ENCODE measurements at places on chromosomes 7 and 10.

DNA sequence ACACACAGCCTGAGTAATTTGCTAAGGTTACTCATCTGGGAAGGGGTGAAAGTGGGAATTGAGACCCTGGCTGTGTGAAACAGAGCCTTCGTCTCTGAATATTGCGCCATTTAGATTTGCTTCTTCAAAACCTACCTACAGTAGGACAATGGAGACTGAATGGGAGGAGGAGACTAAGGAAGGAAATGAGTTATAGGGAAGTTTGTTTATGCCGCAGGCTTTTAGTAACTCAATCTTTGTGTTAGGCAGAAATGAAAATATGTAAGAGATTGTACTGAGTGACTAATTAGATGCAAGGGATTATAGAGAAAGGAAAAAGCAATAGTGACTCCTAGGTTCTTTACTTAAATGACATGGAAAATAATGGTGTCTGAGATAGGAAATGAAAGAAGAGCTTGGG, 80.2 kb downstream of the KCND2 start:
- no peak for DNase-seq

GRCh38 chr7:77752016-77752415, 46.2 kb downstream of the TMEM60 start:
- DNase-seq, result no peak

DNA sequence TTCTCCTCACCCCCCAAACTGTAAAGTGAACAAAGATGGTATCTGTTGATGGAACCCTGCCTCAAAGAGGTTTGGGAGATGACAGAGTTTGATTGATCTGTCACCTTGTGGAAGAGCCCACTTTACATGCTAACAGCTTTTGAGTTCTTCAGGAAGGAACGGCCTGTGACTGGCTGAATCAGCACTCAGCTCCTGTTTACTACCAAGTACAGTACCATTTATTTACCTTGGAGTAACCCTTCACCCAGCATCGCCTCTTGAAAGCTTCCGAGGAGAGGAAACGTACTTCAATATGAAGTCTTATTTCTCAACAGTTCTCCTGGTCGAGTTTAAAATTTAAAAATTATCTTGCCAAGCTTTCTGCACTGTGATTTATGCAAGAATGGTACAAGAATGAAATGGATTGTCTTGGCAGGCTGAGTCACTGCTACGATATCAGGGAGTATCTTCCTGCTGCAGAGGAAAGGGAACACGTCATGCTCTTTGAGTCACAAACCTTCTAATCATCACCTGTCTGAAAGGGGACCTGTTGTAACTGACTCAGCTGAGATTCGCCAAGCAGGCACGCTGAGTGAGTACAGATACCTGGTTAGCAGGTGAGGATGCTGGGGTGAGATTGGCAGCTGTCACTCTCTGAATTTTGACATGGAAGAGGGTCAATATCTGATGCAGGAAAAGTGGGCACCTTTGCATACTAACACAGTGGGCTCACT, 30.1 kb downstream of the KLF6 start:
- no peak for DNase-seq

GRCh38 chr10:8136736-8137135, 82.2 kb downstream of the GATA3 start:
- no peak for DNase-seq

DNA sequence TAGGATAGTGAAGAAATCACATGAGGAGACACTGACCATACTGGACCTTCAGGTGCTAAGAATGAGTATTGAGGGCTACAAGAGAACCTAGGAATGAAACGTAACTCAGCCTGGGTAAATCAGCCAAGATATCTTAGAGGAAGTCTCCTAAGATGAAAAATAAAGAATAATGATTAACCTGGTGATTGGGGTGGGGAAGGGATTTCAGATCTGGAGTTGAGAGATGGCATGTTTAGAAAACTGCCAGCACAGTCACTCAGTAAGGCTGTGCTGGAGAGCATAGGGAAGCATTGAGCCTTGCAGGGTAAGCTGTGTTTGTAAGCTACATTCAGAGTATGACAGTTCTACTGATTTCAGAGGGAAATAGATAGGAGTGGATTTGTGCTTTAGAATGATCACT, 1.9 kb upstream of the MALRD1 start:
- DNase-seq, result no peak

- DNase-seq, result no peak
Observed at GRCh38 chr10:37640301-37640700, 217.1 kb downstream of the ZNF248 start.

- DNase-seq, result no peak
Observed at GRCh38 chr7:79199266-79199665, 254.2 kb downstream of the MAGI2 start.

DNA sequence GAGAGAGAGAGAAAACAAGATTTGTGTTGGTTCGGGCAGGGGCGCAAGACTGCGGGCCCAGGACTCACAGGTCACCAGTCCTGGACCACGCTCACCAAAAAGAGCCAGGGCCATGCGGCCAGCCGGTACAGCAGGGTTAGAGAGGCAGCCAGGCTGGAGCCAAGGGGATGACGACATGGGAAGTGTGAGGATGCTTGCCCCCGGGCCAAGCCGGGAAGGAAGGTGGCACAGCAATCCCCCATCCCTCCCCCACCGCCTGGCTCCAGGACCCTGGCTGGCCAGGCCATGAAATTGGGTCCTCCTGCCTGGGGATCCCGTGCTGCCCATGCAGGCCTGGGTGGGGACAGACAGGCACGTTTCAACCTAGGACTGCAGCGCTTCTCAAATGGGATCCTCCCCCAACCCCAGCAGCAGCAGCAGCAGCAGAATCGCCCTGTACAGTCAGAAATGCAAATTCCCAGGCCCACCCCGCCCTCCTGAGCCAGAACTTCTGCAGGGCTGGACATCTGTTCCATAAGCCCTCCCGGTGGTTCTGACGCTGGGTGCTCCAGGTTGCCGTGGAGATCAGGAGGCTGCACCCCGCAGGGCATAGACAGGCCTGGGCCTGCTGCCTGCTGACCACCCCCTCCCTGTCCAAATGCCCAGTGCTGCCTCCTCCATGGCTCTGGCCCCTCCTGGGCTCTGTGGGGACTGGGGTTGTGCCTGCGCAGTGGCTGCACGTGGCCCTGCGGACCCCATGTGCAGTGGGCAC, 35.0 kb downstream of the YKT6 start:
- no peak for DNase-seq

- DNase-seq, result no peak
Observed at GRCh38 chr7:92681633-92682032, 91.4 kb upstream of the FAM133B start.

DNA sequence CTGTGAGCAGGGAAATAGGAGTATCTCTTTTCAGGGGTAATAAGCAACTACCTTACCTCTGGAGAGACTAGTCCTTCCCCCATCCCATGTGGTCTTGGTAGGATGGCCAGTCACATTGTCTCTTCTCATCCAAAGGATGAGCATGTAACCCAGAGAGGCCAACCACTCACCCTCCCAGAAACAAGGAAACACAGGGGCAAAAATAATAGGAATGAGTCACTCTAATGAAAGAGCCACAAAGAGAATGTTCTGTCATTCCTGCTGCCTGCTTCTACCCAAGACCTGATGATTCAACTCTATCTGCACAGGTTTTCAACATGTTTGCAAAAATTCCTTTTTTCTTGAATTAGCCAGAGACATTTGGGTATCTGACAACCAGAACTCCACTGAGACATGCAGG, 99.3 kb upstream of the NFE2L3 start:
- no peak for DNase-seq

GRCh38 chr10:79286318-79286951, 60.8 kb upstream of the PPIF start:
- peak; percentile 91 for DNase-seq

DNA sequence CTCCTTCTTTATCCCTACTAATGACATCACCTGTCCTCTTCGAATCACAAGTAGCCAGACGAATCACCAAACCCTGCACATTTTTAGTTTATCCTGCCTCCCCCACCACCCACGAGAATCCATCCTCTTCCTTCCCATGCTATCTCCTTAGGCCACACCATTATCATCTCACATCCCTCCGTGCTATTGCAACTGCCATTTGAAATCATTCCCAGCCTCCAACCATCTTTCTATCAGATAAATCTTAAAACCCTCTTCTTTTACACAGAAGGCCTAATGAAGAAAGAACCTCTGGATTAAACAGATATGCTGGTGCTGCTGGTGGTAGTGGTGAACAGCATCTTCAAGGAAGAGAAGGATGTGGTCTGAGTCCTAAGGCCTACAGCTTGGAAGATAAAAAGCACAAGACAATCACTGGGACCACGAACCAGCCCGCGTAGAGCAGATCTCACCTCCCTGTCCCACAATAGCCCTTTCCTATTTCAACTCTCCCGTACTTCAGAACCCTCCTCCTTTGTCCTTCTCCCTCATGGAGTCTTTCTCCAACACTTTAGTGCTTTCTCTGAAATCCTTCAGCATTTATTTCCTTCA, 403.1 kb downstream of the SFMBT2 start:
- DNase-seq, result no peak

DNA sequence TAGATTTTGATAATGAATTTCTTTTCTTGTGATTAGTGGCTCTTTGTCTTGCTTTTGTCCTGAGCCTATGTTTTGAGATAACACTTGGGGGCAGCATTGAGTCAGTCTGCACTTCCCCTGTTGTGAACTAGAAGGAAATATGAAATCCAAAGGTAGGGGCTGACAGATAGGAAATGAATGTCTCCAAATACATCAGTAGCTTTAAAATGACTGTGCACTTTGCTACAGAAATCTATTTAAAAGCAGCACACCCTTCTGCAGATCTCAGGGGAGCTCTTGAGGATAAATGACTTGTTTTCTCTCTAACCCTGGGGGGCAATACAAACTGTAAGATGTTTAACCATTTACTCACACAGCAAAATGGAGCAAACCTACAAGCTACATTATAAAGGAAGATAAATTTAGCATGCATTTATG, 176.0 kb upstream of the MYO3A start:
- DNase-seq, result no peak

DNA sequence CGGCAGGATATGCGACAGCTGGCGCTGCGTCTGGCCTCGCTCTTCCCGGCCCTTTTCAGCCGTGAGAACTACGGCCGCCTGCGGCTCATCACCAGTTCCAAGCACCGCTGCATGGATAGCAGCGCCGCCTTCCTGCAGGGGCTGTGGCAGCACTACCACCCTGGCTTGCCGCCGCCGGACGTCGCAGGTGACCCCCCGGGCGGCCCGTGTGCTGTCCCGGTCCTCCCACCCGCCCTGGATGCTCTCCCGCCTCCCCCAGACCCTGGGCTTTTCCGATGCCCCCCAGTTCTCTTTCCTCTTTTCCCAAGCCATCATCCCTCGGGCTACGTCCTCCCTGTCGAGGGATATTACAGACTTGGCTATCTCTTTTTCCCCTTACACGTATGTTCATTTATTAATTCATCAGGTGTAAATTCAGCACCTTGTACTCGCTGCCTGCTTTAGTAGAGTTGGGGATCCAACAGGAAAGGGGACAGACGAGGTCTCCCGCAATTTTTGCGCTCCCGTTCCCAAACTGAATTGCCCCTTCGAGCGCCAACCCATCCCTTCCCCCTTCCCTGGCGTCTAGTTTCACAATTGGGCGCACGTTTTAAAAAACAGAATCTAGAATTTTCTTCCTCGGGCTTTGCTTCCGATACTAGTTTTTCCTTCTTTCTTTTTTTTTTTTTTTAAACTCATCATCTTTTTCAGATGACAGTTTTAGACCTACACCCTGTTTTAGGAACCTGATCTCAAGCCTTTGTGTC, 846 bp downstream of the MINPP1 start:
- peak; percentile 9 for DNase-seq

GRCh38 chr7:45408409-45408737, 165.8 kb upstream of the ADCY1 start:
- DNase-seq, result no peak

DNA sequence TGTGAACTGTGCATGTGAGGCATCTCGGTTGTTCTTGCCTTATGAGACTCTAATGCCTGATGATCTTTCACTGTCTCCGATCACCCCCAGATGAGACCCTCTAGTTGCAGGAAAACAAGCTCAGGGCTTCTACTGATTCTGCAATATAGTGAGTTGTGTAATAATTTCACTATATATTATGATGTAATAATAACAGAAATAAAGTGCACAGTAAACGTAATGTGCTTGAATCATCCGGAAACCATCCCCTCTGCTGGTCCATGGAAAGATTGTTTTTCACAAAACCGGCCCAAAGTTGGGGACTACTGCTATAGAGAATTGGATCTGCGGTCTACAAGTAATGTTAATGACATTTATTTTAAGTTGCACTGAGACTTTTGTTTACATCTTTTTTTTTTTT, 126.7 kb downstream of the TPST1 start:
- no peak for DNase-seq

GRCh38 chr10:86918022-86918471, 39.4 kb downstream of the MMRN2 start:
- DNase-seq, result no peak
